ENCODE measurements at places on chromosomes 1 and 21.

DNA sequence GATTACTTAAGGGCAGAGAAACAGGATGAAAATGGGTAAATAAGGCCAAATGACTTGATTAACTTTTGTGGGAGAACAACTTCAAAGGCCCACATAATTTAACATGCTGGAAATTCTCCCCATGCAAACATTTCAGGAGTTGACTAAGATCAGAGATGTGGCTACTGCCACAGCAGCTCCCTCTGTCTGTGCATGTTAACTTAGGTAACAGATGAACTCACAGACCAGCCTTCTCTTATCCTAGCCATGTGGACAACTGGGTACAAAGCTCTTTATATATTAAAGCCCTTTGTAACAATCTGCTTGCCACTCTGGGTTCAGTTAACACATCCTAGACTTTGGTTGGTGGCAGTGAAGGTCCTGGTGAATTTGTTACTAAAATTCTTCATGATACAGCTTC is 33.2 kb downstream of the BEND5 start:
- no peak for DNase-seq

GRCh38 chr1:21677168-21677567 is 8.0 kb upstream of the RAP1GAP start:
- no peak for DNase-seq

GRCh38 chr1:200211157-200211556 is 183.6 kb downstream of the NR5A2 start:
- DNase-seq = no peak

- DNase-seq = no peak
These were observed 39.6 kb downstream of the DDR2 start for GRCh38 chr1:162671664-162672410.

GRCh38 chr1:67339623-67340343 is 32.1 kb downstream of the IL12RB2 start:
- no peak for DNase-seq

- DNase-seq = peak; percentile 29
These were observed 823 bp upstream of the PRKAA2 start for GRCh38 chr1:56644064-56644918.

- no peak for DNase-seq
These were observed 9.7 kb downstream of the BACH1 start for GRCh38 chr21:29308456-29308783.

GRCh38 chr21:14064296-14064645 is 146.5 kb downstream of the LIPI start:
- no peak for DNase-seq

GRCh38 chr1:200885623-200886402 is 8.9 kb upstream of the INAVA start:
- DNase-seq = no peak

GRCh38 chr21:38012672-38013071 is 96.4 kb upstream of the KCNJ6 start:
- DNase-seq = no peak

GRCh38 chr1:161864577-161864976 is 98.5 kb downstream of the ATF6 start:
- DNase-seq = no peak

- DNase-seq = no peak
These were observed 340.3 kb downstream of the SEC16B start for GRCh38 chr1:177629526-177629925.

- no peak for DNase-seq
These were observed 402 bp upstream of the OSBPL9 start for GRCh38 chr1:51616490-51616889.

GRCh38 chr1:68120136-68120791 is 69.8 kb upstream of the DIRAS3 start:
- DNase-seq = peak; percentile 69

DNA sequence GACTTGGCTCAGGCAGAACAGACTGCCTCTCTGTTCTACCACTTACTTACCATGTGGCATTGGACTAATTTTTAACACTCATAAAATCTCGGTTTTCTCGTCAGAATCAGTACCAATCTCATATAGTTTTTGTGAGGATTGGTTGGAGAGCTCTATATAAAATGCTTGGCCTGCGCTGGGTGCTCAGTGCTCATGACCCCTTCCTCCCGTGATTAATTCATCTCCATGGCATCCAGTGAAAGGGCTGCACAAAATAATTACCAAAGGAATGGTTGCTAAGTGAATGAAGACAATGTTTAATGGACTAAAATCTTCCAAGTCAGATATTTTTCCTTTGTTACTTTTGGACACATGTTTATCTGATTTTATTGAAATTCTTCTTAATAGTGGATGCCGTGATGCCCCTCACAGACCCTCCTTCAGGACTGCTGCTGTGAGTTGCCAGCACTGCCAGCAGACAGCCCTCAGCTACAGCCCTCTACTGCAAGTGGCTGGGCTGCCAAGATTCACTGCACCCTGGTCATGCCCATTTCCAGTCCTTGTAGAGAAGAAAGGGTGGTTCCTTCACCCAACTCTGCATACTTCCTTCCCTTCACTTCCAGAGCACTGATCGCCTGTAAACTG is 436.5 kb downstream of the LMO4 start:
- no peak for DNase-seq

DNA sequence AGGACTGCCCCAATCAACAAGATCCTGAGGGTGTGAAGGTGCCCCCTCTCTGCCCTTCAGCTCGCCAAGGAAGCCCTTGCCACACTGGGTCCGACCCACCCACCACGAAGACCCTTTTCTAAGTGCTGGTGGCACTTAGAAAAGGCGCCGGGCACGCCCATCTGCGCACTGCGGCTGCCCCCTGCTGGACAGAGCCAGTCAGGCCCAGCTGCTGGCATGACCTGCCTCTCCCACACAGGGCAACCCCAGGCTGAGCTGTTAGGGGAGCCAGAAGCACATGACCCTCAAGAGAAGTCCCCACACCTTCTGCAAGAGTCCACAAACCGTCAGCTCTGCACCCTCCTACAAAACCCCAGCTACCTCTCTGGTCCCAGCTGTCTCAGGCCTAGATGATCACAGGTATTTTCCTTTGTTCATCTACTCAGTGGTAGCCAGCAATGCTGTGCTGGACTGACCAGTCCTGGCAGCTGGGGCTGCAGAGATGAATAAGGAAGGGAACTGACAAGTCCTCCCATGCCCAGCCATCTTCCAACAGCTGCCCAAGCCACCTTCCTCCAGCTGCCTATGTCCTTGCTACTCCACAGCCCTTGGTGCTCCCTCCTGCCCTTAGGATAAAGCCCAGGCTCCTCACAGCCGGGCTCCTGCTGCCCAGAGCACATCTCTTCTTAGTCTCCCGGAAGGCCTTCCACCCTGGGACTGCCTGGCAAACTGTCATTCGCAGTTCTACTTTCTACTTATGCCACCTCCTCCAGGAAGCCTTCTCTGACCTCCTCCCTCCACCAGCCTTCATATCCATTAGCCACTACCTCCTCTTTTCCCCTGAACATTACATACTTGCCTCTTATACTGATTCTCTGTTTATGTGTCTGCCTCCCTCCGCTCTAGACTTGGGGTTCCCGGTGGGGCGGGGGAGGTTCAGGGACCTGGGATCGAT is 39.8 kb upstream of the ZC3H12A start:
- peak; percentile 49 for DNase-seq

- DNase-seq = no peak
These were observed 35.0 kb upstream of the IL19 start for GRCh38 chr1:206735553-206736031.

GRCh38 chr1:111696330-111696729 is 42.9 kb downstream of the INKA2 start:
- no peak for DNase-seq

GRCh38 chr1:154962156-154962749 is 671 bp upstream of the PYGO2 start:
- no peak for DNase-seq

DNA sequence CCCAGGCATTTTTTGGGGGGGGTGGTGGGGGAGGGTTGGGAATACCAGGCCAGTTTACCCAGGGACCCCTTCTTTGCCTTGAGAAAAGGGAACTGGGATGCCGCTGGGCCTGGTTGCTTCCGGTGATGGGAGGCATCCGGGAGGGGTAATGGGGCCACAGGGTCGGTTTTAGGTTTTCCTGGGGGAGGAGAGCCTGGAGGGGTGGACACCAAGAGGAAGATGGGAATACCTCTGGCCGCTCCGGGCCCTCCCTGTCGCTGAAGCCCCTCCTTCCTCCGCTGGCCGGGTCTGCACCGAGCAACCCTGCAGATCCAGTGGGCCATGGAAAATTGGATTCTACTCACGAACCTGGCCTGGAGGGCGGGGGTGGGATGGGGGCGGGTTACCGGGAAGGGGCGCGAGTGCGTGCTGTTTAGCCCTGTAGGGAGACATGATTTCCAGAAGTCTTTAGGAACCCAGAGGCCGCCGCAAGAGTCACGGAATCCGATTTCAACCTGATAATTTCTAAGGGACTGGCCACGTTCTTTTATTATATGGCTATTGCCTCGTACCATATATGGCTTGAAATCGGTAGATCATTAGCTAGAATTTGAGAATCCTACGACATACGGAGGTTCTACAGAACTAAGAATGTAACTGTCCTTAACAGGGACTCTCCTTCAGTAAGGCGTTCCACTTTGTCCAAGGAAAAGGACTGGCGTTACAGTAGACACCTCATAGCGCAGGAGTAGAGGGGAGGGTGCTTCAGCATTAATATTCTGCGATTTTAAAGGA is 749 bp downstream of the AKIRIN1 start:
- peak; percentile 37 for DNase-seq

- no peak for DNase-seq
These were observed 73.3 kb downstream of the LEPR start for GRCh38 chr1:65493802-65494201.

DNA sequence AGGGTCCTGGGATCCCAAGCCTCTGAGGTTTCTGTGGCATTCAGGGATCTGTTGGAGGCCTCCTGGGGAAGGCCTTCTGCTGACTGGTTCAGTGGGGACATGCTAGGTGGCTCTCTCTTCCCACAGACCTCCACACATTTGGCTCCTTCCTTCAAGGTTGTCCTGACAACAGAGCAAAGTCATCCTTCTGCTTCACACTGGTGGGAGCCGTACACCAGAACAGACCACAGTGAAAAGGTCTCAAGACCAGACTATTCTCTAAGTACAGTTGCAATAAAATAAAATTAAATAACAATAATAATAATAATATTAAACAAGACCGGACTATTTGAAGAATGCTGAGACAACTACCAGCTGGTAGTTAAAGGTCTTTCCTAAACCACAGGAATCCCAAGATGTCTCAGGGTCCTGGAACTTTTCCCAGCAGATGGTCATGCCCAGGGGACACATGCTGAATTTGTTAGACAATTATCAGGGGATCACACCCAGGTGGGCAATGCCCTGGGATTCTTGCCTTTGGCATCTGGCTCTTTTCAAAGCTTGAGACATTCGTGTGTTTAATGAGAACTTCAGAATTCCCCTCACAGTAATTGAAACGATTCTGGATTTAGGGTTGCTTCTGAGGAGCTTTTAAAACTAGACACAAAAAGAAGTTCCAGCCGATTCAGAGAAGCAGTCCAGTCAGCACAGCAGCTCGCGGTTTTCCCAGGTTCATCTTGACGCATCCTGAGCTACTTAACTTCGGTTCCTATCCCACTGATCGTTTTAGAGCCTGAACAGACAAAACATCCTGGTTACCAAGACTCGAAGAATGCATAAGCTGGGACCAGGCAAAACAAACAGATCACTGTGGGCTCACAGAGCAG is 22.9 kb downstream of the HTR1D start:
- no peak for DNase-seq

DNA sequence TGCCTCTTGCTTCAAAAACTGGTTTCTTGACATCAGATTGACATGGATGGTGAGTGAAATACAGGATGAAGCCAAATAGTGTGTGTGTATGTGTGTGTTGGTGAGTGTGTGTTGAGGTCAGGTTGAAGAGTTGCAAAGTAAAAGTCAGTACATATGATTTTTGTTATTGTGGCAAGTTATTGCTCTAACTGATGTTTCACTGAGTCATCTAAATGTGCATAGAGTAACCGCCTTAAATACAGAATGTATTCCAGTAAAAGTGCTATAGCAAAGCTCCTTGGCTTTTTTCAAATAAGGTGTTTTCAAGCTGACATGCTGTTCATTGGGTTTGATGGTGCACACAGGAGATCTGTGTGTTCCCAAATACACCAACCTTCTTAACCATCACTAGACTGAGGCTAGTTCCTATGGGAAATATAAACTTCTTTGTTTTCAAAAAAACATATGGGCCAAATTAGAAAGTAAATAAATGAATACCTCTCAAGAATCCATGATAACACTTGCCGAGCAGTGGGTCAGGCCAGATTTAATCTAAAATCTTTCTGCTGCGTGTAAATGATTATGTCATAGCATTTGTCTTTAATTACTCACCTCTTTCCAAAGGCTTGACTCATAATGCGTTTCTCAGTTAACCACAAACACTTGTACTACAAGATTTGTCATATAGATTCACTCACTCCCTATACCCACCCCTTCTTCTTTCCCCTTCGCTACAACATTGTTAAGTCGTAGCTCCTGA is 151.1 kb downstream of the LYPLAL1 start:
- DNase-seq = no peak

- no peak for DNase-seq
These were observed 40.8 kb downstream of the SORT1 start for GRCh38 chr1:109356915-109357314.

DNA sequence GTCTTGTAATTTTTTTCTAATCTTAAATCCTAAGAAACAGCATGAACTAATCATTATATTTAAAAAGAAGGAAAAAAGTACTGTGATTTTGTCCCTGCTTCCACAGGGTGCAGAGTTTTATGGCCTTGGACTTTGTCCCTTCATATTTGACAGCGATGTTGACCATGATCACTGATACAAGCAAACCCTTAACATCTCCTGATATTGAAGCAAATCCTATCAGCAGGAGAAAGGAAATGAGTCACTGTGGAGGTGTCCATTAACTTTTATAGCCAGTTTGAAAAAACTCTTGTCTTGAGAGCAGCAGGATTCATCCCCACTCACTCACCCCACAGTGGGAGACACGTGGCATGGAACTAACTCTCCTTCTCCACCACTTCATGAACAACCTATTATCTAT is 5.1 kb upstream of the REG4 start:
- DNase-seq = no peak

DNA sequence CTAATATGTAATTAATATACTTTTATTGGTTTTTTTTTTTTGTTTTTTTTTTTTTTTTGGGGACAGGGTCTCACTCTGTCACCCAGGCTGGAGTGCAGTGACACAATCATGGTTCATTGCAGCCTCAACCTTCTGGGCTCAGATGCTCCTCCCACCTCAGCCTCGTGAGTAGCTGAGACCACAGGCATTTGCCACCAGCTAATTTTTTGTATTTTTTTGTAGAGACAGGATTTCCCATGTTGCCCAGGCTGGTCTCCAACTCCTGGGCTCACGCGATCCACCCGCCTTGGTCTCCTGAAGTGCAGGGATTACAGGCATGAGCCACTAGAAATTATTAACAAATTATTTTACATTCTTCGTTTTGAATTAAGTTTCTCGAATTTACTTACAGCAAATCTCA is 16.8 kb upstream of the POGZ start:
- no peak for DNase-seq

- no peak for DNase-seq
These were observed 18.8 kb downstream of the ODF2L start for GRCh38 chr1:86377341-86377740.

DNA sequence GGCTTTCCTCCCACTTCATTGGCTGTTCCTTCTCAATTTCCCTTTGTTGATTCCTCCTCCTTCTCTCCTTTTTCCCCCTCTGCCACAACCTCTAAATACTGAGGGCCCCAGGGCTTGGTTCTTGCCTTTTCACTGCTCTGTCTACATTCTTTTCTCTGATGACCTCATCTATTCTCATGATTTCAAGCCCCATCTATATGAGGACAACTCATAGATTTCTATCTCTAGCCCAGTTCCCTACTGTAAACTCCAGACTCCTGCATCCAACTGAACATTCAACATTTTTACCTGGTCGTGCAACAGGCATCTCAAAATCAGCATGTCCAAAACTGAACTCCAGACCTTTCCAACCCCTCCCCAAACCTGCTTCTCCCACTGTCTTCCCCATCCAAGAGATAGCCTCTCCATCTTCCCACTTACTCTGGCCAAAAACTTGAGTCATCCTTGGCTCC is 11.5 kb upstream of the SLC9A1 start:
- DNase-seq = no peak

Measured in SK-N-DZ (cell line).